Stimulated activated CD8-positive, alpha-beta memory T cell treated with anti-CD3 and anti-CD28 coated beads, Interleukin-15, amount 100 ng/mL, for 48 hours (primary cell): ENCODE measurements at places on chromosomes 2 and 18.
A peak's percentile ranks its signal among the peaks of the same experiment; 100 is the strongest.

DNA sequence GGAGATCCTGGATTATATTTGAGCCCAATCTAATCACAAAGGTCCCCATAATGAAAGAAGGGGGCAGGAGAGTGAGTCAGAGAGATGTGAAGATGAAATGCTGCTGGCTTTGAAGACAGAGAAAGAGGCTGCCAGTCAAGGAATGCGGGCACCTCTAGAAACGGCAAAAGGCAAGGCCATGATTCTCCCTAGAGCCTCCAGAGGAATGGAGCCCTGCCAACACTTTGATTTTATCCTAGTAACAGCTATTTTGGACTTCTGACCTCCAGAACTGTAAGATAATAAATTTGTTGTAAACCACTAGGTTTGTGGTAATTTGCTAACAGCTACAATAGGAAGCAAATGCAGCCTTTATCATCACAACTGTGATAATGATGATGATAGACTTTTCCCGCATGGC, 32.9 kb downstream of the LBH start:
- no peak for DNase-seq

GRCh38 chr2:44005846-44006245, 10.1 kb upstream of the LRPPRC start:
- no peak for DNase-seq

- DNase-seq: no peak
Observed at GRCh38 chr18:36410346-36410745, 112.8 kb downstream of the FHOD3 start.

DNA sequence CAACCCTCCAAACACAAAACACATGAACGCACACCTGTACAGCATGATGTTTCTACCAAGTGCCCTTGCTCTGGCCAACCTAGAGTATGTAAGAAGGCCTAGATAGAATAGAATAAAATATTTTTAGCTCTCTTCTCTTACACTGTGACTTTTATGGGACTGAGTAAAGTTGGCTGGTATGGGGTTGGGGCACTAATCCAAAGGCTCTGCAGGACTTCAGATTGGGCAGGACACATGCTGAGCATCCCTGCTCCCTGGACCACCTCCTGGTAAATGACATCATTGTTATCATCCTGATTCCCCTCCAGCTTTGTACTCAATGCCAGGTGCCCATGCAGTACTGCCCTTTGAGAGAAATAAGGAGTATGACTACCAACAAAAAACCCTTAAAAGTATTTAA, 322.2 kb downstream of the SLC8A1 start:
- DNase-seq: no peak

DNA sequence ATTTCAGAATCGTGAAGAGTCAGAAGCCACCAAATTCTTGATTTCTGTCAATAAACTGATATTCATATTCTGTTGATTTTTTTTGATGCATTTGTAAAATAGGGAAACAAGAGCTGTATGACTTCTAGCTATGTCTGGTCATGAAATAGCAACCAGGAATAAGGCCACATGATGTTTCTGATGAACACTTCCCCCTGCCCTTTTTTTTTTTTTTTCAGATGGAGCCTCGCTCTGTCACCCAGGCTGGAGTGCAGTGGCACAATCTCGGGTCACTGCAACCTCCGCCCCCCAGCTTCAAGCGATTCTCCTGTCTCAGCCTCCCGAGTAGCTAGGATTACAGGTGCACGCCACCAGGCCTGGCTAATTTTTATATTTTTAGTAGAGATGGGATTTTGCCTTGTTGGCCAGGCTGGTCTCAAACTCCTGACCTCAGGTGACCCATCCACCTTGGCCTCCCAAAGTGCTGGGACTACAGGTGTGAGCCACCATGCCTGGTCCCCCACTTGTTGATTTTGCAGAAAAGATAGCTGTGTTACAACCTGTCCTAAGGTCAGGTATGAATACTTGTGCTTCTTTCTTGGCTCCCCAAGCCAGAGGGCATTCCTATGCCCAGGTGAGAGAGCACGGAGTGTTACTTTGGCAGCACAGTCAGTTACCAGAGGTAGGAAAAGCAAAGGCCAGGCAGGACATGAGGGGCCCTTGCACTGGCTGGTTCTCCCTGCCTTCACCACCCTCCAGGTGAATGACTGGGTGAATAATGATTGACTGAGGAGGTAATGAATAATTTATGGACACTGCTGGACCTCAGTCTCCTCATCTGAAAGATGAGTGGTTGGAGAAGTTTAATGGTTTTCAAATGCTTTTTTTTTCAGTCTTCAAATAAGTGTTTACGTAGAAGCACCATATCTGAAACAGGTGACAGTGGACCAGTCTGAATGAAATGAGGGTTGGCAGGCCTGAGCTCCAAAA, 39.6 kb downstream of the PAX8 start:
- no peak for DNase-seq

- DNase-seq: no peak
Observed at GRCh38 chr2:223932816-223933800, 12.0 kb downstream of the WDFY1 start.

DNA sequence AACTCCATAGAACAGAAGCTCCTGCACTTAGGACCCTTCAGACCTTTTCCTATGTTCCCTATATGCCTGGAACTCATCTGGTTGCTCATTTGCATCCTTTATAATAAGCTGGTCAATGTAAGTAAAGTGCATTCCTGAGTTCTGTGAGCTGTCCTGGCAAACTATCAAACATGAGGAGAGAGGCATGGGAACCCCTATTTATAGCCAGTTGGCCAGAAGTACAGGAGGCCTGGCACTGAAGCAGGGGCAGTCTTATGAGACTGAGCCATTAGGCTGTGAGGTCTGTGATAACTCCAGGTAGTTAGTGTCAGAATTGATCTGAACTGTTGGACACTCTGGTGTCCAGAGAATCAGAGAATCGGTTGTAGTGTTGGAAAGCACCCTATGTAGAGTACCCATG, 88.4 kb downstream of the EHD3 start:
- DNase-seq: no peak

- DNase-seq: no peak
Observed at GRCh38 chr2:61238219-61239012, 76.4 kb downstream of the C2orf74 start.

- no peak for DNase-seq
Observed at GRCh38 chr2:152393377-152393776, 58.4 kb downstream of the FMNL2 start.

DNA sequence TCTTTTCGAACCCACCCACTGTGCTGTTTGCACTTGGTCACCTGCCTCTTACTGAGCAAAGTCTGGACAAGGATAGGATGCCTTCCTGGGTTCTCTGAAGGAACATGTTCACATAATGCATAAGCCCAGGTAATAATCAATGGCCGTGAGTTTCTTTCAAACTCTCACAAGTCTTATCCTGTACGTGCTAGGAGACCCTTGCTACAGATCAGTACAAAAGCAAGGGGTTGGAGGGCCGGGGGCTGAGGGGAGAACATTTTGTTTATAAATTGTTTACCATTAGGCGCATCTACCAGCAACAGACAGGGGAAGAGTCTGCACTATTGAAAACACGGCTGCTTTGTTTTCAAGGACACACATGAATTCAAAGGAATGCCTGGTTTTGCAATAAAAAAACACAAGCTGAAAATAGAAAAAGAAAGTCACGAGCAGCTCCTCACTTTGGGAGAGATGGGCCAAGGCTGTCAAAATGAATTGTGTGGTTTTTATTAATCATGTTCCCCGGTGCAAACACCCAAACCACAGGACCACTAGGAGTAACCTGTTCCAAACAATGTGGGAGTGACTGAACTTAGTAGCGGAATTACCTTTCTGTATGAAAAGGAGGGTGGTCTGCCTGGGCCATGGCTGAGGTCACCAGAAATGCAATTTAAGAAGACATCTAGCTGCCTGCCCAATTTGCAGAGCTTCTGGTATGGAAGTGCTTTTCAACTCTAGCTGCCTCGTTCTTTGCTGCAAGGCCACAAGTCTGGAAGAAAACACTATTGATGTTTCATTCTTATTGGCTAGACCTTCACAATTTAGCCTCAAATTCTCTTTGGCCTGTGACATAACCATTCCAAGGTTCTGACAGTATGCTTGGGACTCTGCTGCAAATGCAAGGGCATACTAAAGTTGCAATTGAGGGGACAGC, 73.5 kb downstream of the CCBE1 start:
- no peak for DNase-seq

- no peak for DNase-seq
Observed at GRCh38 chr2:29317801-29318485, 202.7 kb downstream of the CLIP4 start.

- DNase-seq: no peak
Observed at GRCh38 chr2:118614841-118615271, 232.6 kb downstream of the EN1 start.

DNA sequence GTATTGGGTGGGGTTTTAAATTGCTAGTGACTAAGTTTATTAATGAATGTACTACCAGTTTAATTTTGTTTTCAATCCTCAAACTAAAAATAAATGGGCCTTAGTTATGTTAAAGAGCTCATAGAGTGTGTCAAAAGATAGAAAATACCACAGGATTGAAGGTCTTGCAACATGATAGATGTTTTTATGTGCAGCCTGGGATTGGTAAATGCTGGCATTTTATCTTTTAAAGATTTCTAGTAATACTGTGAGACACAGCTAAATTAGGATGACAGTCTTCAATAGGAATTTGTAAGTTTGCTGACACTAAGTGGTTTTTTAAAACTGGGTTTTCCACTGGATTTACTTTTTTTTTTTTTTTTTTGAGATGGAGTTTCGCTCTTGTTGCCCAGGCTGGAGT, 122.3 kb downstream of the HAUS1 start:
- no peak for DNase-seq

- DNase-seq: no peak
Observed at GRCh38 chr2:225559072-225559415, 159.5 kb downstream of the NYAP2 start.

- DNase-seq: no peak
Observed at GRCh38 chr18:805755-806110, 6.3 kb downstream of the YES1 start.

DNA sequence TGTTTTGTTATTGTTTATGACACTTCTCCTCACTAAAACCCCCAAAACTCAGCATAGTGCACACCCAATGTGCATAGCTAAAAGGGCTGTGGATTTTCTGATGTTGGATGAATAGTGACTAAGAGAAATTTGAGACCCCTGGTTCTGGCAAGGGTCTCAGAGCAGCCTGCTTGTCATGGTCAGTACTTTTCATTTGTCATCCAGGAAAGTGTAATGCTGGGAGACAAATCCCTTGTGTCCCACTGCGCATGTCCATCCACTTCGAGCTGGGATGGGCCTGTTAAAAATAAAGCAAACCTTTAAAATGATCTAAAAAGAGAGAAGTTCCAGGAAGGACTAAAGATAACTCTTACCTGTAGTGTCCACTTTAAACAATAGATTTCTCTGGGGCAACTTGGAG, 46.9 kb upstream of the LYPD1 start:
- no peak for DNase-seq

GRCh38 chr2:162297925-162298552, 20.4 kb downstream of the IFIH1 start:
- DNase-seq: peak; percentile 27

- DNase-seq: no peak
Observed at GRCh38 chr2:223602972-223603371, 811 bp upstream of the SCG2 start.

- no peak for DNase-seq
Observed at GRCh38 chr18:1053331-1054315, 149.0 kb downstream of the ADCYAP1 start.

DNA sequence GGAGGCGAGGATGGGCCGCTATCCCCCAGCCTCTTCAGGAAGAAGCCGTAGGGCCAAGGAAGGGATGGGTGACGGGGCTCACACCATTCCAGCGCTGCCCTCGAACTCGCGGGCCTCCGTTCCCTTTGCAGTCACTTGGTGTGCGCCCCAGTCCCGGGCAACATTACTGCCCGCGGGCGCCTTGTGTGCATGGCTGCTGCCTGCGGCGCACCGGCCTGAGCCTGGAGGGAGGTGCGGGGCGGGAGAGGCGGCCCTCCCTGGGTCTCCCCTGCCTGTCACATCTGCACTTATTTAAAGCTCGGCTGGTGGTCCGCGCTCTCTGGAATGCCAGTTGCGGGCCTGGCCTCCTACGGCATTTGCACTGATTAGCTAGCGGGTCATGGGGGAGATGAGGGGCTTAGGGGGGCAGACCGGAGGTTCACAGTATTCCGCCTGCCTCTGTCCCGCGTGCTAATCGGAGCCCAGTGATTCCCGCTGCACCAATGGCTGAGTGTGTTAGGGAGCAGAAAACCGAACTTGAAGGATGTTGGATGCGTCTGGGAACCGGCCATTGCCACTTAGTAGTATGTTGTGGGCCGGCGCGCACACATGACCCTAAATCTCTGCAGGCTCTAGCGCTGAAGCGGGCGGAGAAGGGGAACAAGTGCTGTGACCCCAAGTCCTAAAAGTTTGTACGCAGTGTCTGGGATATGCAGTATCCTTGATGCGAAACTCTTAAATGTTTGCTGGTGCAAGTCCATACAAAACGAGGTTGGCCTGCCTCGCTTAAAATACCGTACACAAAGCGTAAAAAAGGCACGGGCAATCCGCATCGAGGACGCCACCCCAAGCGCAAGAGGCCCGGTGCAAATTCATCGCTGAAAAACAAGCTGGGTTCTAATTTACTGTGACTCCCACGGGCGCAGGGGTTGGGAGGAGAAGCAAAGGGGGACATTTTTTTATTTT, 161.2 kb upstream of the SIX2 start:
- DNase-seq: no peak

DNA sequence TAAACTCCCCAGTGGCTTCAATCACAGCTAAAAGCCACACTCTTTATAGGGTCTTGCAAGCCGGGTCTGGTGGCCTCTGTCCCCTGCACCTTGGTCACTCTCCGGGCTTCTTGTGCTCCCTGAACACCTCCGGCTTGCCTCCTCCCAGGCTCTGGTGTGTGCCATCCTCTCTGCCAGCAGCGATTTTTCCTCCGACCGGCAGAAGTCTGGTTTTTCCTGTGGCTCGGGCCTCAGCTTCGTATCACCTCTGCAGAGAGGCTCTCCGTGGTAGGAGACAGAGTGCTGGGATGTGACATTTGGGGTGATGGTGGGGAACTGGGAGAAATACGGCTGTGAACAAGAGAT, 58.8 kb upstream of the HPCAL1 start:
- DNase-seq: no peak

DNA sequence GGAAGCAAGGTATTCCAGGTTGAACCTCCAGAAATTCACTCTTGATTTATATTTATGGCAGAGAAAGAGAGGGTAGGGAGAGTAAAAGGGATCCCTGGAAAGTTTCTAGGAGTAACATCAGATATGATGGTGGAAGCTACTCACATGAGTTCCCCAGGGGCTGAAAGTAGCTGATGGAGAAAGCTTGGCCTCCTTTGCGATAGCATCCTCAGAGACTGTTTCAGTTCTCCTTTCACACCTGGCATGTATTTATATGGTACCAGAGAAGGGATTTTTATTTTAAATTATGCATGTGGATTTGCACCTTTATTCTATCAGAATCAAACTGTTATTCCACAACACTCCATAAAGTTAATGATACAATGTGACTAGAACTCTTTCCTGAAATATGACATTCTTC, 126.3 kb upstream of the OSR1 start:
- no peak for DNase-seq

- DNase-seq: no peak
Observed at GRCh38 chr2:173223871-173224270, 130.8 kb upstream of the CDCA7 start.

DNA sequence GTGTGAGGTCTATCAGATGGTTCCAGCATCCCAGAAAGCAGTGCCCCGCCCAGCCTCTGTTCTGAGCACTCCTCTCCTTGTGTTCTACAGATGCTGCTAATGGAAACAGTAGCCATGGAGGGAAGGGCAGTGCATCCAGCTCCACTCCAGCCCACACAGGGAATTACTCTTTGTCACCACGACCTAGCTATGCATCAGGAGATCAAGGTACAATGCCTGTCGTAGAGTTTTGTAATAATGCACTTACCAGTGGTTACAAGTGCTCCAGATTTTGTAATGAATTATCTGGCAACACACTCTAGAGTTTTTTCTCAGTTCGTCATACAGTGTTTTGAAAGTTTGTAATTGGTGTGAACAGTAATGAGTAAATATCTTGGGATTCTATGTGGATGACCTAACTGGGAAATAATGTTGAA, 161.1 kb downstream of the ESCO1 start:
- DNase-seq: no peak
